ENCODE measurements at places on chromosomes 5 and 9.

DNA sequence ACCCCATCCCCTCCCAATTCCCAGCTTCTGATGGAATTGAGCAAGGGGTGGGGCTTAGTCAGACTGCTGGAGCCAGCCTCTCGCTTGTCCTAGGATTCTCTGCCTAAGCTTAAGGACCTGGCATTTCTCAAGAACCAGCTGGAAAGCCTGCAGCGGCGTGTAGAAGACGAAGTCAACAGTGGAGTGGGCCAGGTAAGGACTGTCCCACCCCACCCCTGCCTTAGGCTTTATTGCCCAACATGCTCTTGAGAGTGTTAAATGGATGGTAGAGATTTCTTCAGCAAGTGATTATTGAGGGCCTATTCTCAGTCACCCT is 1.1 kb downstream of the SLC35A4 start:
- no peak for DNase-seq

- no peak for DNase-seq
Measured at GRCh38 chr9:136650648-136651047, 12.1 kb upstream of the EGFL7 start.

GRCh38 chr9:134488331-134489280 is 153.0 kb upstream of the COL5A1 start:
- no peak for DNase-seq

GRCh38 chr5:75052192-75053053 is at the start of gene GCNT4:
Gene GCNT4 (minus strand): TSS chr5:75052558. CDS start chr5:75030037, 22,521 bp downstream.
- DNase-seq = peak; percentile 26

DNA sequence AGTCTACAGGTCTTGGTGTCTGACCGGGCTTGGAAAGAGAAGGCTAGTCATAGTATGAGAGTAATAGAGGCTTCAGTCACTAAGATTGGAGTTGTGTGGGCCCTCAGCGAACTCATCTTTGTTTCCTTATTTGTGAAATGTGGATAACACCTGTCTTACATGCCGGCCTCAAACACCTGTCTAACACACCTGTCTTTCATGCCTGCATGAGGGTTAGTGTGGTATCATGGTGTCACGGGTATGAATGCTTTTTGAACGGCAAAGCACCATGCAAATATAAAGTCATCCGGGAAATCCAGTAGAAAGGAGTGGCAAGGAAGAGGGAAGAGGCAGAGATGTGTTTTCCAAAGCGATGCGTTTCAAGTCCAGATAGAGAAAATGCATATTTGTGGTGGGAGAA is 25.5 kb downstream of the GRAMD2B start:
- no peak for DNase-seq

Measured in kidney glomerular epithelial cell (primary cell).